Endodermal cell (in vitro differentiated cells): ENCODE measurements at places on chromosomes 11 and 22.
A peak's percentile ranks its signal among the peaks of the same experiment; 100 is the strongest.

GRCh38 chr11:112320668-112321067, 60.0 kb upstream of the PLET1 start:
- no peak for DNase-seq

DNA sequence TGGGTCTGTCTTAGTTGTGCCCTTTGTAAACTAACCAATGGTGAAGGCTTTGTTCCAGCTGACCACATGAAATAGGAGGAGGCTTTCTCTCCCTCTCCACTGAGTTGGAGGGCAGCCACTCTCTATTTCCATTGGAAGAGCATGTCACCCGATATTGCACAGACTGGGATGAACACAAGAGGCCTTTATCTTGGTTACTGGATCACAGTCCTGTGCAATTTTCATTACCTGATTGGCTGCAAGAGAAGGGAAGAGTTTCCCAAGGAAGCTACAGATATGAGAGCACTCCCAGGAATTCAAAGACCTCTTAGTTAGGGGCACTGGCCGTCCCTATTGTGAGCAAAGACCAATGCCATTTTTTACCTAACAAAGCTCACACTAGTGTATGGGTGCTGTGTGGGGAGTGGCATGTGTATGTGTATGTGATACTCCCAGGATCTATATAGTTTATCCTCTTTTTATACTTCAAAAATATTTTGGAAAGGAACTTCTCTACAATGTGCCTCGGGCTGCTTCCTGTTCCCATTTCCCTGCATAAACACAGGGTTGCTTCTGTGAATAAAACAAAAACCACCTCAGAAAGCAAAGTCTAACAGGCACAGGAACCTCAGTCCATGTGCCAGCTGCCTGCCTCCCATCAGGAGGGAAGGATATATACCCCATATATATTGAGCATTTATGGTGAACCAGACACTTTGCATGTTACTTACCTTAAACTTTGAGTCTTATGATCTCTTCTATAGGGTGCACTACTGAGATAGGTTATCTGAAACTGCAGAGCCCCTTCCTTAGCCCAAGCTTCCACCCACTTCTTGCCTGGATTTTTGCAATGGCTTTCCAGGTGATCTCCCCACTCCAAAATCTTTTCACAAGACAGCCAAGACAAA, 126.5 kb downstream of the RASSF10 start:
- DNase-seq: no peak

- no peak for DNase-seq
These were observed 60.2 kb downstream of the NTM start for GRCh38 chr11:131430473-131431208.

- no peak for DNase-seq
These were observed 11.5 kb downstream of the TSPAN32 start for GRCh38 chr11:2313051-2313951.

DNA sequence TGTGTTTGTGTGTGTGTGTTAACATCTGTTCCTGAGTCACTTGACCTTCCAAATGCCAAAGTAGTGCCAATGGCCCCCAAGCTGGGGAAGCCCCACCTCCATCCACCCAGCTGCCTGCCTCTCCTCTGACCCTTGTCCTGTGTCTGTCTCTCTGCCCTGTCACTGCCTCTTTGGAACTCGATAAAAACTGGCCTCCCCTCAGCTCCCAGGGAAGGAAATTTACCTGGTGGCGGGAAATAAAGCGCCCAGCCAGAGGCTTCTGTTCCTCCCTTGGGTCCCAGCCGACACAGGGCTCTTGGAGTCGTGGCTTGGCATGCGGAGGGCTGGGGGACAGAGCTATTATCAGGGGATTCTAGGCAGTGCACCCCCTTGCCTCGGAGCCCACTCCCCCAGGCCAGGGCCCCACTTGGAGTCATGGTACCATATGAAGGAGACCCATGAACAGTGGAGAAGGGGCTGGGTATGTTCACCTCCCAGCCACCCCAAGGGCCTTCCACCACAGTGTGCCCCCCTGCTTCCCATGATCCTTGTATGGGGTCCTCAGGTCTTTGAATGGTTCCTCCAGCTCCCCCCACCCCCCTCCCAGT, 6.2 kb downstream of the KCNC1 start:
- DNase-seq: no peak

DNA sequence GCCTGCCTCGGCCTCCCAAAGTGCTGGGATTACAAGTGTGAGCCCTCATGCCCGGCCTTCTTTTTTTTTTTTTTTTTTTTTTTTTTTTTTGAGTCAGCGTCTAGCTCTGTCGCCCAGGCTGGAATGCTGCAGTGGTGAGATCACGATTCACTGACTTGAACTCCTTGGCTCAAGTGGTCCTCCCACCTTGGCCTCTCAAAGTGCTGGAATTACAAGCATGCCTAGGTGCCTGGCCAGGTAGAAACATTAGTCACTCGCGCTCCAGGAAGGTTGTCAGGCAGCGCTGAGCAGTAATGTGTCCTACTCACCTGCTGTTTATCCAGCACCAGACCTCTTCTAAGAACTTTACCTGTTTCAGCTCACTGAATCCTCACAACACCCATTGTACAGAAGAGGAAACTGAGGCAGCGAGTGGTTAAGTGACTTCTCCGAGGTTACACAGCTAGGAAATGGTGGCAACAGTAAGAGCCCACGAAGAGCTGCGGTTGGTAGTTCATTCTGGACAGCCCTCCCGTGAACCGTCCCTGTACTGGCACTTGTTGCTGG, 496 bp upstream of the CST6 start:
- DNase-seq: peak; percentile 88

GRCh38 chr11:2716376-2717095, 16.7 kb upstream of the KCNQ1OT1 start:
- DNase-seq: no peak

DNA sequence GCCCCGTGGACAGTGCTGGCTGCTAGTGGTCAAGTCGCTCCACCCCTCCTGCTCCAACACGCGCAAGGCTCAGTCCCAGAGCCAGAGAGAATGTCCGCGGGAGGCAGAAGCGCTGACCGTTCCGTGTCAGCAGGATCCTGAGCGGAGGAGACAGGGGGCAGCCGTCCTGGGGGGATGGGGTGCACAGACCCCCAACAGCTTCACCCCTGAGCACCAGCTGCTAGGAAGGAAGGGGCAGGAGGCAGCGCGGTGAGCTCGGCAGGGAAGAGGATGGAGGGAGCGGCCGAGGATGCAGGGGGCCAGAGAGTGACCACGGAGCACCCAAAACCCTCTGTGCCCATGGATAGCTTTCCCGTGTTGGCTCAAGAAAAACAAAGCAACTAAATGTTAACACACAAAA, 6.4 kb upstream of the TTLL8 start:
- DNase-seq: no peak

DNA sequence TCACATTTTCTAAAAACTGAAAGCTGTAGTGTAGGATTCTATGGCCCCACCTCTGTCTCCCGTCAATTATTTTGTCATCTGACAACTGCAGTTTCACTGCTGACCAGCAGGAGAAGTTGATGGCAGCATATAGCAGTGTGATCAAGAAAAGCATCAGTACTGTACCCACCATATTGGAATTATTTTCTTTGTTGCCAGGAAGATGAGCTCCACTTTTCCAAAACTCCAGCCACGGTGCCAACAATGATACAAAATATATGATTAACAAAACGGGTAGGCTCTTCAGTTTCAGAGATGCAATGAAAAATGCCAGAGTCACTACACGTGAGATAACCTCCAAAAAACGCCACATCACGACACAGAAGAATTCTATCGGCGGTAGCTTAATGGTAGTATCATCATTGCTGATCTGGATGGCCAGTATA, 41.3 kb downstream of the XKR3 start:
- DNase-seq: peak; percentile 65

DNA sequence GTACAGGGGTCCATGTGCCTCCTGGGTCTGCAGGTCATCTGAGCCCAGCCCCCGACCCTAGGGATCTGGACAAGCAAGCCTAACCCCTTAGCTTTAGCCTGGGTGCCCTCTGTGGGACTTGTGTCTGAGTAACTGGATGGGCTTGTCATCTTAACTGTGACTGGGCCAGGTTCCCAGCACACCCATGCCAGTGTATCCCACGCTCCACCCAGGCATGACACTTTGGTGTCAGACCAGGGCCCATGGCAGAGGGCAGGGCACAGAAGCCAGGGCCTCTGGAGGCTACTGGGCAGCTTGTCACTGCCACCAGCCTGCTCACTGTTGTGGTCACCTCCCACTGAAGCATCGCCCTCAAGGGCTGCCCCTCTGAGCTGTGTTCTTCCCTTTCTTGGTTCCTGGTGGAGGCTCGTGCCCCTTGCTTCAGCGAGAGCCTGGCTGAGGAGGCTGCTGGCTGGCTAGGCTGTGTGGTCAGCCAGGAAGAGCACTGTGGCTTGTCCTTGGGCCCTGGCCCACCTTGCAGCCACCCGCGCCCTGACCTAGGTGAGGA, 80.8 kb downstream of the ST3GAL4 start:
- DNase-seq: no peak
